ENCODE measurements at places on chromosomes 13 and 19.
A peak's percentile ranks its signal among the peaks of the same experiment; 100 is the strongest.

DNA sequence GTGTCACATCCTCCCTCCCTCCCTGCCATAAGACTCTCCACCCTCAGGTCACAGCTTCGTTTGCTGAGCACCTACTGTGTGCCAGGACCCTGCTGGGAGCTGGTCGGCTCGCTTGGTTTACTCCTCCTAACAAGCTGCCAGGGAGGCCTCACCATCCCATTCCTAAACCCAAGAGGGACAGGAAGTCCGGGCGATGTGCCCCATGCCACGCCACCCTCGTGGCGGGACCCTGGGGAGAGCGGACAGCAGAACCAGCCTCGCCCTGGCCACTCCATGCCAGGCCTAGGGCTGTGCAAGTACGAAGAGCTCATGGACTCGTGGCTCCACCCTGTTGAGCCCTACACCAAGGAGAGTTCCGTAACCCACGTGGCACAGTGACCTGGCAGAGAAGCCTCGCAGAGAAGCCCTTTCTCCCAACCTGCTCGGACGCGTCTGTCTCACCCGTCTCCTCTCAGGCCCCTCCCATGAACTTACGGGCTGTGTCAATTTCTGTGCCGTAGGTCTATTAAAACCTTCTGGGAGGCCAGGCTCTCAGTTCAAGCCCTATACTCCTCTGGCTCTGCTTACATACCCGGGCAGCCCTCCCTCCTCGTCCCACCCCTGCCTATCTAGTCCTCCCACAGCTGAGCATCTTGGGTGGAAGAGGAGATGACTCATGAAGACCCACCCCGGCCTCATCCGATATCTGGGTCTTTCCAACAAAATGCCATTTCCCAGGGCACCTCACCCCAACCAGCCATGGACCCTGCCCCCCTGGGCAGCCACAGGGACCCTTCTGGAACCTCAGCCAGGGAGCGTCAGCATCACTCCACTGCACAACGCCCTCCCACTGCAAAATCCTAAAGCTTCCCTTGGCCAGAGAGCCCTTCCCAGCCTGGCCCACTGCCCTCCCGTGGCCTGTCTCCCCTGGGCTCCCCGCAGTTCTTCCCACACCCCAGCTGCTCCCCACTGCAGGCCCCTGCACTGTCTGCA lies 2.6 kb downstream of the UBXN6 start:
- no peak for DNase-seq

DNA sequence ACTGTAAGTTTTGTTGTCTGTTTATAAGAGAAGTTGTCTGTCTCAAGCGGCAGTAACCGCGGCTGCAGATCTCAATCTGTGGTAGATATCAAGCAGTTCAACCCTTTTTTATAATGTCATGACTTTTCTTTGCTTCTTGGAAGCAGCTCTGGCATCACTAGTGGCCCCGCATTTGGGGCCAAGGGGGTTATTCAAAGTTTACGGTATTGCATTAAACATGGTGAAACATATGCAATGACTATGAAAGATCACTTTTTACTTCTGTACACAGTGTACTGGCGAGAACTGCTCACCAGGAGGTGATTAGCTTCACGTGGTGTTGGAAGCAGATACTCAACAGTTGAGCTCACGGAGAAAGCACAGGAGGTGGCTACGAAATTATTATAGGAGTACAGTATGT lies 4.6 kb upstream of the FFAR3 start:
- no peak for DNase-seq

GRCh38 chr13:77784515-77784914 lies 87.0 kb downstream of the SLAIN1 start:
- DNase-seq, result no peak

- no peak for DNase-seq
Observed at GRCh38 chr19:48671446-48671995, 1.3 kb downstream of the NTN5 start.

GRCh38 chr19:51460164-51460992 lies 2.1 kb upstream of the SIGLEC8 start:
- no peak for DNase-seq

DNA sequence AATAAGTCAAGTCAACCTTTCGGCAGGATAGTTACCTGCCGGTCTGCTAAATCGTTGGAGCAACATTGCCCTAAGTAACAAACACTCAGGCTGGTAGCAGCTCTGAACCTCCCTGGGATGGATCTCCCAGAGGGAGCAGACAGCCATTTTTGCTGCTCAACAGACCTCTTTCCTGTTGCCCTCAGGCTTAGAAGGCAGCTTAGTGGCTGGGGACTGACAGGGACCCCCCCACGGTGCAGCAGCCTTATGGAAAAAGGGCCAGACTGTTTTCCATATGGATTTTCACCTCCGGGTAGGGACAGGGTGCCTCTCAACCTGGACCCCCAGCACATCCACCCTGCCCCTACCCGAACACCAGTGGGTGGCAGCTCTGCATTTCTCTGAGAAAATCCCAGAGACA lies 49.7 kb downstream of the UBL3 start:
- DNase-seq, result no peak

- DNase-seq, result no peak
Observed at GRCh38 chr13:74206855-74207254, 72.7 kb upstream of the KLF12 start.

- no peak for DNase-seq
Observed at GRCh38 chr19:46976845-46977320, 42.8 kb upstream of the NPAS1 start.

DNA sequence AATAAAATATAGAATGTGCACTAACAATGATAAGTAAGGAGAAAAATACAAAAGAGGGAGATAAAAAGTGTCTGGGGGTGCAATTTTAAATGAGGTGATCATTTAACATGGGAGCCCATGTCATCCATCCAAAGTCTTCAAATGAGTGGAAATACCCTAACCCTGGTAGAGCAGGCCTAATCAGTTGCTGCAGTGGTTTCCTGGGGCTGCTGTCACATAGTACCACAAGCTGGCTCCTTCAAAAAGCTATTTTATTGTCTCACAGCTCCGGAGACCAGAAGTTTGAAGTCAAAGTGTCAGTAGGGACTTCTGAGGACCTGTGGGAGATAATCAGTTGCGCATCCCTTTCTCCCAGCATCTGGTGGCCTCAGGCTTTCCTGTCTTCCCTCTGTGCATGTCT lies 717.9 kb downstream of the DIAPH3 start:
- DNase-seq, result no peak

DNA sequence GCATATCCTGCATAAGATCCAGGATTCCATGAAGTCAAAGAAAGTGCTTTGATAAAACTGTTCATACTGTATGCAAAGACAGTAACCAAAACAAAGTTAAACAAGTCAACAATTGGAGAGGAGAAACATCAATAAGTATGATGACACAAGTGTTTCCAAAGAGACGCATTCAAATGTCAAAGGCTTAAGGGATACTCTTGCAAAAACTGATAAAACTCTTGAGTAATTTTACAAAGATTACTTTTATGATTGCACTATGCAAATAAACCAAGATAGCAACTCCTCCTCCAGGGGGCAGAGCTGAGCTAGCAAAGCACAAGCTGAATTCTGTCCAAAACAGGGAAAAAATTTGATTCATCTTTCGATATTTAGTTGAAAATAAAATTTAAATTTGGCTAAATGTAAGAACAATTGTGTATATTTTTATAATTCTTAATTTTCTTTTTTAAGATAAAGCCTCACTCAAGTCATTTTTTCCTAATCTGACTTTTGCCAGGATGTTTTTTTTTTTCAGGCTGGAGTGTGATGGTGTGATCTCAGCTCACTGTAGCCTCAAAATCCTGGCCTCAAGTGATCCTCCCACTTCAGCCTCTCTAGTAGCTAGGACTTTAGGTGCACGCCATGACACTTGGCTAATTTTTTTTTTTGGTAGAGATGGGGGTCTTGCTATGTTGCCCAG lies 84.0 kb downstream of the MZT1 start:
- peak; percentile 26 for DNase-seq

GRCh38 chr19:1264801-1265614 lies 4.1 kb upstream of the CIRBP start:
- DNase-seq, result no peak

- no peak for DNase-seq
Observed at GRCh38 chr19:49988433-49988832, 27.5 kb upstream of the SIGLEC11 start.

DNA sequence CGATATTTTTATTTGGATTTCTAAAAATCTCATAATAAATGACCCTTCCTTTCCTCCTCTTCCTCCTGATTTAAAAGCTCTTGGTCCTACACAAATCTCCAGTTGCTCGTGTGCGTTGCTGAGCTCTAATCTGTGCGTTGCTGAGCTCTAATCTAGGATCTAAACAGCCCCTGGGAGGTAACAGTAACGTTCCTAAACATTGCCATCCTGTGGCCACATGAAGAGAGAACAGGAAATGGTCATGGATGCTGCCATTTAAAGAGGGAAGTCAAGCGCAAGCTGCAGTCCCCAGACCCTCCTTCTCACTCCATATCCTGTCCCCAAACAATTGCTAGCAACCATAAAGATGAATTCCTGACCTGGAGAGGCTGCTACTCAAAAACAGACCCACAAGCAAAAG lies 170.8 kb downstream of the NUFIP1 start:
- DNase-seq, result no peak

DNA sequence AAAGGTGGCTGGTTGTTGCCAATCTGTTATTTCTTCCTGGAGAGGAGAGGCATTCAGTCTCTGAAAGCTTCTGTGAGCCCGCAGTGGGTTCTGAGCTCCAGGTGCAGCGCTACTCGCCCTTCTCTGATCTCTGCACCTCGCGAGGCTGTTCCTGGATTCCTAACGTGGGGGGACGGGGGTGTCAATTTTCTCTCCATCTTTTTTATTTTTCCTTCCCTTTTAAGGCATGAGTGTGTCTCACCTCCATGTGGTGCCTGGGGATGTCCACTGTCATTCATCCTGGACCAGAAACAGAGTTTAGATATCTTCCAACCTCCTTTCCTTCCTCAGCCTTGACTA lies 626 bp downstream of the ZNF233 start:
- DNase-seq, result no peak

DNA sequence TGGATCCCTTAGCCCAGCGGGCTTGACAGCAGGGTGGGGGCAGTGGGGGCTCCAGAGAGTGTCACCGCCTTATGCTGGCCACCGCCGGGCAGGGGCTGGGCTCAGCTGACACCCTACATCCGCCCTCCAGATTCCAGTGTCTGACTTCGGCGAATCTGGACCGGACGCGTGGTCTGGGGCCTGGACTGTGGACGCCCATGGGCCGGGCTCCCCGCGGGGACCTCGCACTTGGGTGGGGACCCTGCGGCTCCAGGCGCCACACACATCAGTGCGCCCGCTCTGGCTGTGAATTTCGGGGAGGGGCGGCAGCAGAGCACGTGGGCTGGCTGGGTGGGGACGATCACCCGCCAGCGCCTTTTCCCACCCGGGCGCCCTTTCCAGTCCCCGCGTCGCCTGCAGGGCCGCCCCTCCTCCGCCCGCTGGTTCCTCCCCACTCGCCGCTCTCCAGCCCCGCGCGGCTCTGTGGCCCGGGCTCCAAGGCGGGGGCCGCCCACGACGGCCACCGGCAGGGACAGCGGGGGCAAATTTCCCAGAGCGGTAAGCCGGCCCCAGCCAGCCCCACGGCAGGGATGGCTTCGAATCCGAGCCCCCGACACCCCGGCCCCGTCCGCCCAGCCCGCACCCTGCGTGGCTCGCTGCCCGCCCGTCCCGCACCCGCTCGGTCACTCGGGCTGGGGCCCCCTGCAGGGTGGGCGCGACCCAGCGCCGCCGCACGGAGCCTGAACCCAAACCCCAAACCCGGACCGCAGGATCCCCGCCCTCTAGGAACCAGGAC lies 23.3 kb upstream of the ZNF99 start:
- no peak for DNase-seq

DNA sequence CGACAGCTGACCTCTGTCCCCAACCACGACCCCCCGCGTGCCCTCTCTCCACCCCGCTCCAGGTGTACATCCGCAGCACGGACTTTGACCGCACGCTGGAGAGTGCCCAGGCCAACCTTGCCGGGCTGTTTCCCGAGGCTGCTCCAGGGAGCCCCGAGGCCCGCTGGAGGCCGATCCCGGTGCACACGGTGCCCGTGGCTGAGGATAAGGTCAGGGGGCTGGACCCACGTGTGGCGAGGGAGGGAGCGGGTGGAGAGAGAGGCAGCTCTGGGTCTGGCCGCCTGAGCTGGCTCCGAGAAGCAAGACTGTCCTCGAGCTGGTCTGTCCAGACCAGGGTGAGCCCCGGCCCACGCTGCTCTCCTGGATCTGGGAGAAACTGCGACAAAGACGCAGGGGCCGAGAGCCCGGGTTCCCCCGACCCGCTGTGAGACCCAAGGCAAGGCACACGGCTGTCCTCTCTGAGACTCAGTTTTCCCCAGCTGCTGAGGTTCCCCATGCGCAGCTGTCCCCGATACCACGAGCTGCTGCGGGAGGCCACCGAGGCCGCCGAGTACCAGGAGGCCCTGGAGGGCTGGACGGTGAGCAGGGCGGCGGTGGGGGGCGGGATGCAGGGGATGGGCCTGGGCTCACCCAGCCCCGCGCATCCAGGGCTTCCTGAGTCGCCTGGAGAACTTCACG lies 1.5 kb downstream of the ACP4 start:
- no peak for DNase-seq

DNA sequence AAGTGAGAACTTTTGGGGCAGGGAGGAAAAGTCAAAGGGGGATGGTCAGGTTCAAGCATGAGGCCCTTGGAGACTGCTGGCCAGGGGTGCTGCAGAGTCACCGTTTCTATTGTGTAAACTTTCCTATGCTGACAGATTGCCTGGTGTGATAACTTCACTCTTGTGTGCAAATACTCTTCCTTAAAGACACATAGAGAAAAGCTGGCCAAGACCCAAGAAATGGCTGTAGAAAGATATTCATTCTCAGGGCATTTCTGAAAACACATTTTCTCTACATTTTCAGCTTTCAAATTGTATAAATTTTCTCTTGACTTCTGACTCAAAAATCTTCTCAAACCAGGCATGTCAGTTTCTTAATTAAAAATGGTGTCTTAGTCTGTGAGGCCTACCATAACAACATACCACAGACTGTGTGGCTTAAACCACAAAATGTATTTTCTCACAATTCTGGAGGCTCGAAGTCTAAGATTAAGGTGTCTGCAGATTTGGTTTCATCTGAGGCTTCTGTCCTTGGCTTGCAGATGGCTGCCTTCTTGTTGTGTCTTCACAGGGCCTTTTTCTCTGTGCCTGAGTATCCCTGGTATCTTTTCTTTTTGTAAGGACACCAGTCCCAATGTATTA lies 304.5 kb downstream of the KCNRG start:
- no peak for DNase-seq

Data from SK-N-MC (cell line).